Prostate gland (tissue), 2 donors: ENCODE measurements at places on chromosomes 7 and 10. TPM values are rescaled to one million over a fixed set of nuclear protein-coding genes. Genes with fewer than 3 reads are reported as not detected.

DNA sequence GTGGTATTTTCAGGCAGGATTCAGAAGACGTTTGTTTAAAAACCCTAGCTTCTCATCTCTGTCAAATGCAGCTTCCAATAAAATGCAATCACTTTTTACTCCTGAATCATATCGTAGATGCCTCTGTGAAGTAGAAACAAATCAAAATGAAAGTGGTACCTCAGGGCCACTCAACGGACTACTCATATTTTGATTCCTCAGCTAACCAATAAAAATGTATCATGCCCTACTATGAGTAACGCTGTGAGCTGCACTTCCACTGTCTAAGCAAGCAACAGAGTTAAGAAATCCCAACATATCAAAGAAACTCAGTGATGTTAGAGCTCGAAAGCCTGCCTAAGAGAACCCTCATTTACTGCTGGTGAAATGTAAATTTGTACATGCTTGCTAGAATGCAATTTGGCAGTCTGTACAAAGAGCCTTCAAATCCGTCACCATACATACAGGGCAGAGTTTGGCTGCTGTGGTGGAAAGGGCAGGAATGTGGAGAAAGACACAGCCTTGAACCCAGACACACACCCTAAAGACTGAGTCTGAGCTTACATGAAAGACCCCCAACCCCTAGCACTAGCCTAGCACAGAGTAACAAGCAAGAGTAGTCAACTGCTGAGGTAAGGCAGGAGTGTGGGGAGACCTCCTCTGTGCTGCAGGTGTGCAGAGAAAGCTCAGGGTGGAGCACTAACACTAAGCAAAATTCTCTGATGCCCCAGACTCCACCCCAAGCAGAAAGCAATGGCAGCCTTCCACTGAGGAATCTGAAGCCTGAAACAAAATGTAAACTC lies 151.5 kb downstream of the ANK3 start:
- H3K27me3 ChIP-seq = no peaks in the 10 kb centered on the region
- no peak overlapping the region for H3K4me3 ChIP-seq
- H3K4me1 ChIP-seq = no peaks in the 10 kb centered on the region
- peak; percentile 34 for DNase-seq
- no peaks in the 10 kb centered on the region for H3K36me3 ChIP-seq

- H3K4me1 ChIP-seq = no peaks in the 10 kb centered on the region
- no peak overlapping the region for H3K4me3 ChIP-seq
- no peaks in the 10 kb centered on the region for H3K36me3 ChIP-seq
- H3K27me3 ChIP-seq = no peaks in the 10 kb centered on the region
- DNase-seq = no peak
Observed at GRCh38 chr10:113530476-113530875, 22.4 kb upstream of the HABP2 start.

- H3K4me1 ChIP-seq = no peaks in the 10 kb centered on the region
- H3K27ac ChIP-seq = no peak overlapping the region
- DNase-seq = no peak
- no peaks in the 10 kb centered on the region for H3K27me3 ChIP-seq
- no peaks in the 10 kb centered on the region for H3K36me3 ChIP-seq
- H3K4me3 ChIP-seq = no peak overlapping the region
Observed at GRCh38 chr7:78284945-78285344, 486.4 kb downstream of the PHTF2 start.

DNA sequence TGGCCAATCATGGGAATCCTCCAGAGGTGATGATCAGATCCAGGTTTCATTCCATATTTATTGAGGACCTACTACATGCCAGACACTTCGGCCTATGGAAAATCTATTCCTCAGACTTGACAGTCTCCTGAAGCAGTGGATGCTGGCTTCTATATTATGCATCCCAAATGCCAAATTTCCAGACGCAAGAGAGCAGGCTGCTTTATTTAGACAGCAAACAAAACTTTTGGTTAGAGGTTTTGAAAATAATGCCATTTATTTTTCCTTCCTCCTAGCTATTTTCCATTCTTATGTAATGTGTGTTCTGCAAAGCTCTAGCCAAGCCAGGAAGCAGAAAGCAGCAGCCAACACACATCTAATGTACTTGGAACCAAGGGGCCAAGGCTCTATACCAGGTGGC lies 330.8 kb downstream of the GPAM start:
- no peaks in the 10 kb centered on the region for H3K4me1 ChIP-seq
- H3K36me3 ChIP-seq = no peaks in the 10 kb centered on the region
- H3K4me3 ChIP-seq = no peak overlapping the region
- H3K27ac ChIP-seq = no peak overlapping the region

DNA sequence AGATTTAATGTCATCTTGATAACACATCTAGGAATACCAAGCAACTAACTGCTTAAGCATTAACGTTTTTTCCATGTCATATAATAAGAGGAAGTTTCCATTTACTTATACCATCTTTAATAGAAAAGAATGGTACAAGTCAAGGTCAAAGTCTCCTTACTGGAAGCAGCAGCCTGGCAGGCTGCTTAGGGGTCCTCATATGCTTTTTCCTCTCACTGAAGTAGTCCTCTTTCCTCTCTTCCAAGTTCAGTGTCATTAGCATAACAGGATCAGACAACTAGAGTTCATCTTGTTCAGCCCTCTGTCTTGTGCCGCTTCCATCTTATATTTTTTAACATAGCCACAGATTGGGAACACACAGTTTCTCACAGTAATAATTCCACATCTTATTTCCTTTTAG lies 405.7 kb downstream of the GFRA1 start:
- H3K27ac ChIP-seq = no peak overlapping the region
- H3K4me3 ChIP-seq = no peak overlapping the region
- no peaks in the 10 kb centered on the region for H3K36me3 ChIP-seq
- DNase-seq = no peak
- no peaks in the 10 kb centered on the region for H3K4me1 ChIP-seq

- H3K4me1 ChIP-seq = peaks cover 59% of the 10 kb centered on the region
- H3K27ac ChIP-seq = peak overlapping the region; percentile 91
- H3K36me3 ChIP-seq = no peaks in the 10 kb centered on the region
- no peak for DNase-seq
- no peaks in the 10 kb centered on the region for H3K27me3 ChIP-seq
- H3K4me3 ChIP-seq = peak overlapping the region; percentile 14
Observed at GRCh38 chr10:5547681-5547930, 22.8 kb downstream of the CALML3 start.

DNA sequence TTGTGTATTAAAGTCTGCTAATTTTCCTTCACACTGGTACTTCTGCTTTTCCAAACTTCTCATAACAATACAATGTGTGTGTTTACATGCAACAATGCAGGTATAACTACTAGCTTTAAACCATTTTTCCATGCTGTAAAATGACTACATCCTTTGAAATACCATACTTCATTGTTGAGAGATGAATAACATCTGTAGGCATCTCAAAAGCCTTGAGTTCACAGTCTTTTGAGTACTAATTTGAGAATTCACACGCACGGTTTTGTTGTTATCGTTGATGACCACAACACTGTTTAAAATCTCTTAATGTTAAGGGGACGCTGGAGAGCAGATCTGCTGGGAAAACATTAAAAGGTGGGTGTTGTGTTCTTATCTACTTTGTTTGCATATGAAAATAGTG lies 37.4 kb downstream of the SEMA3A start:
- H3K27me3 ChIP-seq = no peaks in the 10 kb centered on the region
- no peaks in the 10 kb centered on the region for H3K36me3 ChIP-seq
- no peaks in the 10 kb centered on the region for H3K4me1 ChIP-seq
- H3K27ac ChIP-seq = no peak overlapping the region

DNA sequence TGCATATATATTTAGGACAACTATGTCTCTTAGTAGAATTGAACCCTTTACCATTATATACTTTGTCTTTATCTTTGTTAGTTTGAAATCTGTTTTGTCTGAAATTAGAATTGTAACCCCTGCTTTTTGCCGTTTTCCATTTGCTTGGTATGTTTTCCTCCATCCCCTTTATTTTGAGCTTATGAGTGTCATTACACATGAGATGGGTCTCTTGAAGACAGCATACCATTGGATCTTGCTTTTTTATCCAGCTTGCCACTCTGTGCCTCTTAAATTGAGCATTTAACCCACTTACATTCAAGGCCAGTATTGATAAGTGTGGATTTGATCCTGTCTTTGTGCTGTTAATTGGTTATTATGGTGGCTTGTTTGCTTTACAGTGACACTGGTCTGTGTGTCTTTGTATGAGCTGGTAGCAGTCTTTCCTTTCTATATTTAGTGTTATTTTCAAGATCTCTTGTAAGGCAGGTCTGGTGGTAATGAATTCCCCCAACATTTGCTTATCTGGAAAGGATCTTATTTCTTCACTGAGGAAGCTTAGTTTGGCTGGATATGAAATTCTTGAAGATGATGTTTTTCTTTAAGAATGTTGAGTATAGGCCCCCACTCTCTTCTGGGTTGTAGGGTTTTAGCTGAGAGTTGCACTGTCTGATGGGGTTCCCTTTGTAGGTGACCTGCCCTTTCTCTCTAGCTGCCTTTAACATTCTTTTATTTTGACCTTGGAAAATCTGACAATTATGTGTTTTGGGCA lies 149.5 kb downstream of the AHR start:
- no peak overlapping the region for H3K27ac ChIP-seq
- no peak for DNase-seq
- H3K36me3 ChIP-seq = no peaks in the 10 kb centered on the region
- no peak overlapping the region for H3K4me3 ChIP-seq

GRCh38 chr10:124321433-124322089 lies 97.2 kb downstream of the OAT start:
- no peaks in the 10 kb centered on the region for H3K27me3 ChIP-seq
- no peak overlapping the region for H3K4me3 ChIP-seq
- H3K36me3 ChIP-seq = no peaks in the 10 kb centered on the region
- DNase-seq = no peak
- no peak overlapping the region for H3K27ac ChIP-seq

DNA sequence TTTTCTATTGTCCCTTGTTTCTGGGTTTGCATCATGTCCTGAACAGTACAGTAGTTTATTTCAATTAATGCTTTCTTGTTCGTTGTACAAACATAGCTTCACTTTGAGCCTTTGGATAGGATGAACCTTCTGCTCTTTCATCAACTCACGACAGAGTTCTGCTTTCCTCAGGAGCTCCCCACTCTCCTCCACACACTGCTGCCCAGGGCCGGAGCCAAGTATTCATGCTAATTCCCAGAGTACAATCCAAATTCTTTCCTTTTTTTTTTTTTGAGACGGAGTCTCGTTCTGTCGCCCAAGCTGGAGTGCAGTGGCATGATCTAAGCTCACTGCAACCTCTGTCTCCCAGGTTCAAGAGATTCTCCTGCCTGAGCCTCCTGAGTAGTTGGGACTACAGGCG lies 7.5 kb upstream of the NUP205 start:
- no peaks in the 10 kb centered on the region for H3K36me3 ChIP-seq
- H3K4me3 ChIP-seq = no peak overlapping the region
- H3K27me3 ChIP-seq = no peaks in the 10 kb centered on the region
- no peak overlapping the region for H3K27ac ChIP-seq
- DNase-seq = no peak

Gene SPDYE6
- total RNA-seq = 0.85 TPM

Gene C10orf105
- 0.11 TPM for total RNA-seq

Gene HGF
- total RNA-seq = 7.5 TPM

Gene TMEM139
- 7.7 TPM for total RNA-seq

Gene TMEM184A
- 59.2 TPM for total RNA-seq

Gene EGFR
- 112 TPM for total RNA-seq

Gene HHEX
- 3.0 TPM for total RNA-seq
